ENCODE measurements at places on chromosomes 4 and X.

- no peak for DNase-seq
Measured at GRCh38 chr4:153222707-153223426, 18.6 kb downstream of the TRIM2 start.

GRCh38 chrX:108447303-108447702 is 7.7 kb downstream of the COL4A5 start:
- DNase-seq, result no peak

DNA sequence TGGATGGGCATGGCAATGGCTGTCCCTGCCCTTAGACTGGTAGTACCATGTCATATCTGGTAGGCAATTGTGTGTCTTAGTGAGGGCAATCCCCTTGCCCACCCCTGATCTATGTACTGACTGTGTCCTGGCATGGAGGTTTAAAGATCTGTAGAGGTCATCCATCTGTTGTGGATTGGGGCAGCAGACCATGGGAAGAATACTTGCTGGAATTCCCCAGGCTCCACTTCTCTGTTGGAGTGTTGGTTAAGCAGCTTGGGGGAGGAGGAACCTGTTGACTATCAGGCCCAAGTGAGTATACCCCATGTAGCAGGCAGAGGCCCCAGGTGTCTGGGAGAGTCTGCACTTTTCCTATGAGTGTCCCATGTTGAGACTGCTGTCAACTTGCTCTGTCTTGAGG is 246.7 kb upstream of the DIPK2B start:
- no peak for DNase-seq

- no peak for DNase-seq
Measured at GRCh38 chrX:74523224-74523623, 91.2 kb downstream of the RLIM start.

DNA sequence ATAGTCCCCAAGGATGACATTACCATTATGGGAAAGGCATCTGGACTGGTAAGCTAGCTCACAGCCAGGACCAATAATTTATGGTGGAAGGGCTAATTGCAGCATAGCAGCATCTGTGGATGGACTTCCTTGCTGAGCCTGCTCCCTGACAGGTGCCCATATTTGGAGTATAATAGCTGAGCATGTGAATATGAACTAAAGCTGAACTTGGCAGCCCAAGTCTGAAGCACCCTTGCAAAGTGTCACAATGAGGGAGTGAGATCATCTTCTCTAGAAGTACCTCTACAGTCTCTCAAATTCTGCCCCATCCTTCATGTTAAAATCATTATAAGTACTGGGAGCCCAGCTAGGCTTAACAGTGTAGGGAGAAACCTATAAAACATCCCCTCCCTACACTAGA is 128.2 kb upstream of the INPP4B start:
- DNase-seq, result no peak

DNA sequence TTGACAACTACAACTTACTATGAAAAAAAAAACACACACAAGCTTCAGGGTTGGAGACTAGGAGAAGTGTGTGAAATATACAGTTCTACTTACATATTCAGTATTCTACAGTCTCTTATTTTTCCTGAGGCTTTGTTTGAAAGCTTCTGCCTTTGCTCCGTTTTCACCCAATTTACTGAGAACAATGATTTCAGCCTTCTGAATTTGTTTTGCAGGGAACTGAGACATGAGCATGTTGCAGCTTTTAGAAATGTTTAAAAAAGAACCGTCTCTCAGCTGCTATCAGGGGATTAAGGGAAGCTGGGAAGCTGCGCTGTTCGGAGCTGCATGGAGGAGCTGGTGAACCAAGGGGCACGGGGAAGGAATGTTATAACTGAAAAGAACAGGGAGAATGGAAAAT is 85.7 kb downstream of the QDPR start:
- DNase-seq, result no peak

GRCh38 chrX:2863646-2864045 is 34.9 kb downstream of the GYG2 start:
- DNase-seq, result no peak

DNA sequence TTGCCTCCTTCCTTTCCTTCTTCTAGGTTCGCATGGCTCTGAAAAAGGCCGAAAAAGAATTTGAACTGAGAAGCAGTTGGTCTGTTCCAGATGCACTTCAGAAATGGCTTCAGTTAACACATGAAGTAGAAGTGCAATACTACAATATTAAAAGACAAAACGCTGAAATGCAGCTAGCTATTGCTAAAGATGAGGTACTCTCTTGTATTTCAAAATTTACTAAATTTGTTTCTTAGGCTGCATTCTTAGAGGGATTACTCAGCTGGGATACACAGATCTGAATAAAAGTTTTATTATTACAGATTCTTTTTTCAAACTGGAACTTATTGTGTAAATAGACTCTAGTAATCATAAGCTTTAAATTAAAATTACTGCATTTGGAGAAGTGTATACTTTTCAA is 146.9 kb downstream of the STIM2 start:
- DNase-seq, result no peak

DNA sequence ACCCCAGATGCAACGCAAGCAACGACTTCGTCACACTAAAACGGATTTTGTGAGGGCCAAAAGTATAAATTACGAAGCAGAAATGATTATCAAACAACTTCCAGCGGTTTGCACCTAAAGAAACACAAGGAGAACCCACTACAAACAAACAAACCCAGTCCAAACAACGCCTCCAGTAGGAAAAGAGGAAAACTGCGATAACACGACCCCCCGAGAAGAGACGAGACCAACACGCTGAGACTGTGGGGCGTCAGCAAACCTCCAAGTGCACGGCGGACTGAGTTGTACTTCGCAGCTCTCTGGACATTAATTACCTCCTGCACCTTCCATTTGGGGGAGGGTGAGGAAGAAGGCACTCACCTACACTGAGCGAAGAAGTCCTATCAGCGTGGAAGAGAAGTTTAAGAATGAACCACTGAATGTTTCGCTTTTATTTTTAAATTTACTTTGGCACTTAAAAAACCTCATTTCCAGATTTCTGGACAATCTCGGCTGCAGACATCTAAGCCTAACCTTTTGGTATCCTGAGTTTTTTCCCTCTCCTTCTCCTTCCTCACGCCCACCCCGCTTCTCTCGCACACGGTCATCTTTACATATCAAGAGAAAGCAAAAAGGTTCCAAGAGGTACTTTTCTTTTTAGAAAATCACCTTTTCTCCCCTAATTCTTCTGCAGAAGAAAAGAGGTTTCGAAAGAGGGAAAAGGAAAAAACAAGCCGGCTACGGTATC is at the start of gene MAB21L2:
Gene MAB21L2, plus strand, starts transcription at position 6 of the 727 bp plus-strand sequence. CDS start 879 bp downstream, outside the sequence.
- no peak for DNase-seq

GRCh38 chrX:42619068-42619467 is 158.9 kb downstream of the PPP1R2C start:
- DNase-seq, result no peak

GRCh38 chrX:132592880-132593279 is 104.0 kb upstream of the MBNL3 start:
- DNase-seq, result no peak

- DNase-seq, result no peak
Measured at GRCh38 chr4:38696697-38697096, 32.7 kb downstream of the KLF3 start.

- no peak for DNase-seq
Measured at GRCh38 chr4:2792711-2793585, at the start of gene SH3BP2. Gene SH3BP2, plus strand, starts transcription at chr4:2793085. Its CDS starts 27,533 bp downstream, at chr4:2820618.

DNA sequence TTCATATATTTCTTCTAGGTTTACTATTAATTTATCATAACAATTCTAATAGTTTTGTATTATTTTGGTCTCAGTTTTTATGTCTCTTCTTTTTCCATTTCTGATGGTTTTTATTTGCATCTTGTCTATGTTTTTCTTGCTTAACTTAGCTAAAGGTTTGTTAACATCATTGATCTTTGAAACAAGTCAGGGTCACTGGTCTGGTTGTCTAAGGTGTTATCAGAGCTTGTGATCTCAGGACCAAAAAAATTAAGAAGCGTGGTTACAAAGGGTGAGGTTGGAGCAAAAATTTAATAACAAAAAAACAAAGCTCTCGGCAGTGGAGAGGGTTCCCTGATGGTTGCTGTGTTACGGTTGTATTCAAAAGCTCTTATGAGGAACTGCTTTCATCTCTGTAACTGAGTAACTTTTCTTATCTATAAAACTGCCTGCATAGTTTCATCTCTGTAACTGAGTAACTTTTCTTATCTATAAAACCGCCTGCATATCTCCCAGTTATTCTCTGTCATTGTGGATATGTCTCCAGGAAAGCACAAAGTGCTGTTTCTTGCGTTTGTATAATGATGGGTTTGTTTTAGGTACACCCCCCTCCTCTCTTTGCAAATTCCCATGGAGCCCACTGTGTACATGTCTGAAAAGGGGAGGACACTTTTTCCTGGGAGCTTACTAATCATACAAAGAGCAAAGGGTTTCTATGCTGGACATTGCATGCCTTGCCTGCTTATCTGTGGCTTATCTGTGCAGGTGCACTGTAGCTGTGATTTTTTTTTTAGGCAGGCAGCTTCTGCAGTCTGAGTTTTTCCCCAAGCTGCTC is 62.4 kb upstream of the UGT2B15 start:
- no peak for DNase-seq

DNA sequence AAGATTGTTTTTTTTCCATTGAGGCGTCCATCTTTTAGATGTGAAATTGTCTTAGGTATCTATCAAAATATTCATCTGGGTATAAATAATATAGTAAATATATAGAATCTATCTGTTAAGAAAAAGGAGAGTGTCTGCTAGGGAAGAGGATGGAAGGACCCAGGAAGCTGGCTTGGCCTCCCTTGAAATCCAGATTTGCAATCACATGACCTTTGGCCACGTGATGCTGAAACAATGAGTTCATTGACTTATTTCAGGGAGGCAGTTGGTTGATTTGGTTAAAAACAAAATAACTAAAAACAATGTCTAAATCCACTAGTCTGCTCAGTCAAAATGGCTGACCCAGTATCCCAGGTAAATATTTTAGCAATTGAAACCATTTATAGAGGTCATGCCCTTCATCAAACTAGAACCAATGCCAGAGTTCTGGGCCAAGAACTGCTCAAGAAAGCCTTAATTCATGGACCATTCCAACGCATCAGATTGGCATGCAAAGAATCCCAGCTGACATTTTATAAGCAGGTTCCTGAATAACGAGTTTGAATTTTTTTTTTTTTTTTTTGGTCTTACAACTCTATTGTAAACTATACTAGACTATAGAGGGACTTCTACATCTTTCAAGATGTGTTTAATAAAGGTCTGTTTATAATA is 172.7 kb downstream of the MID1 start:
- peak; percentile 15 for DNase-seq

GRCh38 chr4:78569306-78569821 is 17.8 kb downstream of the ANXA3 start:
- DNase-seq, result no peak

GRCh38 chr4:104064646-104065577 is 345.1 kb upstream of the TACR3 start:
- DNase-seq, result peak; percentile 75

GRCh38 chr4:61545902-61546480 is 345.9 kb downstream of the ADGRL3 start:
- no peak for DNase-seq

DNA sequence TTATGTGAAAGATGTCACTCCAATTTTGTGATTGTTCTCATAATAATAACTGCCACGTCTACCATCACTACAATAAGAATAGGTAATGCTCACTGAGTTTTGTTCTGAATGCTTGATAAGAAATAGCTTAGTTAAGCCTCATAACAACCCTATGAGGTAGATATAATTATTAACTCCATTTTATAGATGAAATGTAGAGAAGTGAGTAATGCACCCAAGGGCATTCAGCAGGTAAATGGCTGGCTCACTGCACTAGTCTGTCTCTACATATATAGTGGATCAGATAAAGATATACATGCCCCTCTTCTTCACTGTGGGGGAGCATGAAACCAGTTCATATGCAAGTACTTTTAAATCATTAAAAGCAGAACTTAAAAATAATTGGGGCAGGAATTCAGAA is 65.8 kb upstream of the SLC4A4 start:
- DNase-seq, result no peak

DNA sequence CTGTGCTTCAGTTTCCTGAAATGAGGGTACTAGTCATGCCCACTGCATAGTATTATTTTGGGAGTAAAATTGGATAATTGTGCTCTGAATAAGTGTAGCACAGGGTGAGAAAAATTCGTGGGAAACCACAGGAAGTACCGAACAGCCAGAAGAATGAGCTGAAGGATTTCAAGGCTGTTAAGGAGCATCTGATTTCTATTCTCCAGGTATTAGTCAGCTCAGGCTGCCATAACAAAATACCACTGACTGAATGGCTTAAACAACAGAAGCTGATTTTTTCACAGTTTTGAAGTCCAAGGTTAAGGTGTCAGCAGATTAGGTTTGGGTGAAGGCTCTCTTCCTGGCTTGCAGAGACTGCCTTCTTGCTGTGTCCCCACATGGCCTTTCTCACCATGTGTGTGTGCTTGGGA is 41.9 kb downstream of the WWC2 start:
- DNase-seq, result no peak

DNA sequence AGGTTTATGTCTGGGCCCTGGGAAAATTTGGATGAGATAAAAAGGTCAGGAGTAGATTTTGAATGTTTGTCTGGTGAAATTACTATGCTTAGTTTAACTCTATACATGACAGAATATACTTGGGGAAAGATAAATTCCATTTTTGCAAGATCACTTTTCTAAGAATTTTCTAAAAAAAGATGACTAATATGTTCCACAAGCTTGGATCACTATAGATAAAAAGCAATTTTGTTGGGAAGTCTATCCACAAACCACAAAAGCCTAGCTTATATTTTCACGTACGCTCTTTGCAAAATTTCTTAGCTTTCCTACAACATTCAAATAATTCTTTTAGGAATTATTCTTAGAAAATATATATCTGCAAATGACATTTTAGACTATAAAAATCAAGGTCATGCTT is 20.6 kb upstream of the COQ2 start:
- DNase-seq, result no peak

GRCh38 chr4:42906891-42907759 is 14.6 kb downstream of the GRXCR1 start:
- no peak for DNase-seq

DNA sequence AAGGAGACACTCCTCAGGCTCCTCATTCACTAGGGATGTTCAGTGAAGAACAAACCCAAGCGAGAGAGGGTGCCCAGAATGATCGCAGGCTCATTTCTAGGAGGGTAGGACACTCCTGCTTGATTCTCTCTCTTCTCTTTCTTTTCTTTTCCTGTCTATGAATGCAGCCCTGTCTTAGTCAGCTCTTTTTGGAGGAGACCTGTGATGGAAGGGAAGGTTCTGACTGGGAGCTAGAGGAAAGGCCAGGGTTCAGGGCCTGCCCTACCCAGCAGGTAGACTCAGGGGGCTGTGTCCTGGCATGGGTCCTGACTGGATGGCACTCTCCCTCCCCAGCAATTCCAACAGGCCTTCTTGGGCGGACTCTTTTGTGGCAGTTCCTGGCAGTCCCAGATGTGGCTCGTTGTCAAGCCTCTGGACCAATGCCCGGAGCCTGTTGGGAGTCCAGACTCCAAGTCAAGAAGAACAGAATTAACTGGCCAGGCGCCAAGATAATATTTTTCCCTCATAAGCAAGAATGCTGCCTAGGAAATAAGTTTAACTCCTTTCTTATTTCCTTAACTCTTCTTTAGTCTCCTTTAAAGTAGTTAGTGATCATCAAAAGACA is 139.4 kb upstream of the SCML1 start:
- no peak for DNase-seq

DNA sequence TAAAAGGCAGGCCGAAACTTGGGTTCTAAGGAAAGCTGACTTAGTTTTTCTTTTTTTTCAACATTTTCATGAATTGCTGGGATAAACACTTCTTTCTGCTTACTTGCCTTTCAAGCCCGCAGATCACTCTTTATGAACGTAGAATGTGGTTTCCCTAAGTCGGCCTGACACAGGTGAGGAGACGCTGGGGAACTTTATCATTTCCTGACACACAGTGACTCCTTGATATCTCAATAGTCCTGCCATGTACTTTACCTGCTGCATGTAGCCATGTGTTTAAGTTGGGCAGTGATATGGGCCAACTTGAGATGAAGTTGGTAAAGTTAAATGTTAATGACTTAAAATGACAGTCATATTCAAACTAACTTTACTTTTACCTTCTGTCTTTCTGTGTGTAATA is 26.6 kb upstream of the SNCA start:
- DNase-seq, result no peak
